HCT116 (cell line): ENCODE measurements at places on chromosomes 2 and 18.

GRCh38 chr18:13377496-13377895, 158.9 kb downstream of the LDLRAD4 start:
- no peak for DNase-seq

- no peak for DNase-seq
Observed at GRCh38 chr2:145601361-145601925, 1081.5 kb upstream of the ZEB2 start.

GRCh38 chr2:99775585-99775984, 285.8 kb upstream of the REV1 start:
- DNase-seq, result no peak

DNA sequence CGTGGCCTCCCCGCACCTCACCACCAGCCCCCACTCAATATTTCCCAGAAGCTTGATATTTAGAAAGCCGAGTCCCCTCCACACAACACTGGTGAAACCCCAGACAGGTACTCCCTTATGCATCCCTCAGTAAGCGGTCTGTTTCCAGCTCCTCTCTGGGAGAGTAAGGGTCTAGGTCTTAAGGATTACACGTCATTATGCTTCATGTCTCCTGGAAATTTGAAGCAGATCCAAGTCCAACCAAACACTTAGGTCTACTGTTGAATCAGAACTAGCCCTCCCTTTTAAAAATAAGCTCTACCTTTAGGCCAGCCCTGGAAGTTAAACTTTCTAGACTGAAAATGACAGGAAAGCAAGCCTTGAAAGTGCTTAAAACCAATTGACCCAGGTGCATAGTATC, 1.5 kb upstream of the OST4 start:
- DNase-seq, result no peak

- no peak for DNase-seq
Observed at GRCh38 chr2:1222056-1222455, 191.2 kb upstream of the TPO start.
